Muscle of leg (tissue), 16 donors: ENCODE measurements at places on chromosomes 2 and 18. TPM values are rescaled to one million over a fixed set of nuclear protein-coding genes. Genes with fewer than 3 reads are reported as not detected.

- no peak for DNase-seq
These were observed 17.4 kb downstream of the TRPM8 start for GRCh38 chr2:233934524-233934923.

- no peak for DNase-seq
These were observed 303.7 kb downstream of the PTPRM start for GRCh38 chr18:7870855-7871254.

GRCh38 chr2:190529486-190530247 lies 4.9 kb downstream of the NEMP2 start:
- DNase-seq = no peak

DNA sequence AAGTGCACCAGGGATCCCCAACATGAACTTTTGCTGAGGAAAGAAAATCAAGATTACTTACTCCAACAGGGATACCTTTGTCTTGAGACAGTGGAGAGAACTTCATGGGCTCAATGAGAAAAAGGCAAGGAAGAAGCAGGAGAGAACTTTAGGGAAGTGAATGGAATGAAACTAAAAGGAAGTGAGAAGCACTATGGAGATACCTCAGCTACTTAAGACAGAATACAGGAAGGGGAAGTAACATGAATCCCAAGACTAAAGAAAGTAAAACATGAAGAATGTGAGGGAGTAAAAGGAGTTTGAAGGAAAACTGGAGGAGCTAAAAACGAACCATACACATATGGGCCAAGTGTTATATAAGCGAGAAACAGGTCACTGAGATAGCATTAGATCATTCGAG lies 32.4 kb upstream of the ACTR3 start:
- DNase-seq = peak; percentile 31

DNA sequence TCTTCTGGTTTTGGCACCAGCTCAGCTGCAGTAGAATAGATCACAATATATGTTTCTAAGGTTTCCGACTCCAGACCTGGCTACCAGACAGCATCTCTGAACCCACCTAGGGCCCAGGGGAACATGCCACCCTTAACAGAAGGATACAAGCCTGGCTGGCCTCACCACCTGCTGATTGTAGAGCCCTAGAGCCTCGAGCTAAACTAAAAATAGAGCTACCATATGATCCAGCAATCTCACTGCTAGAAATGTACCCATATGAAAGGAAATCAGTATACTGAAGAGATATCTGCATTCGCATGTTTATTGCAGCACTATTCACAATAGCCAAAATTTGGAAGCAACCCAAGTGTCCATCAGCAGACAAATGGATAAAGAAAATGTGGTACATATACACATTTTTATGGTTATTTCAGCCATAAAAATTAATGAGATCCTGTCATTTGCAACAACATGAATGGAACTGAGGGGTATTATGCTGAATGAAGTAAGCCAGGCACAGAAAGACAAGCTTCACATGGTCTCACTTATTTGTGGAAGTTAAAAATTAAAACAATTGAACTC lies 242.4 kb upstream of the SLC39A10 start:
- DNase-seq = no peak

GRCh38 chr18:23530195-23530594 lies 26.9 kb downstream of the RMC1 start:
- DNase-seq = no peak

GRCh38 chr2:204260901-204261300 lies 284.4 kb upstream of the PARD3B start:
- no peak for DNase-seq

- no peak for DNase-seq
These were observed 22.2 kb downstream of the GRHL1 start for GRCh38 chr2:9973690-9974089.

- peak; percentile 73 for DNase-seq
These were observed 351.3 kb upstream of the LRRTM4 start for GRCh38 chr2:77873506-77873905.

DNA sequence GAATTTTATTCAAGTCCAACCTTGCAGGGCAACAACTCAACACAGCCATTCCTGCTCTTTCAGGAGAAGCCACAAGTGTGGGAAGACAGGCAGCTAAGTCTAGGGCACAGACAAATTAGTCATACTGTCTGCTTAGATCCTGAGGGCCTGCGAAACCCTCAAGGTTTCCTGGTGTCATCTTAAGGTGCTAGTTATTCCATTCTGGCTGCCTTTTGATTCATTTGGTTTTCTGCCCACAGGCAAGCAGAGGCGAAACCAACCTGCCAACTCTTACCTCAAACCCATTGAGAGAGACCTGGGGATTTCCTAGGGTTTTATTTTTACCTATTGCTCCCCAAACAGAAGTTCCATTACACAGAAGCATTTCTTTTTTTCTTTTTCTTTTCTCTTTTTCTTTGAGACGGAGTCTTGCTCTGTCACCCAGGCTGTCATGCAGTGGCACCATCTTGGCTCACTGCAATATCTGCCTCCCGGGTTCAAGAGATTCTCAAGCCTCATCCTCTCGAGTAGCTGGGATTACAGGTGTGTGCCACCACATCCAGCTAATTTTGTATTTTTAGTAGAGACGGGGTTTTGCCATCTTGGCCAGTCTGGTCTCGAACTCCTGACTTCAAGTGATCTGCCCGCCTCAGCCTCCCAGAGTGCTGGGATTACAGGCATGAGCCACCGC lies 23.7 kb upstream of the SCYGR1 start:
- DNase-seq = no peak

DNA sequence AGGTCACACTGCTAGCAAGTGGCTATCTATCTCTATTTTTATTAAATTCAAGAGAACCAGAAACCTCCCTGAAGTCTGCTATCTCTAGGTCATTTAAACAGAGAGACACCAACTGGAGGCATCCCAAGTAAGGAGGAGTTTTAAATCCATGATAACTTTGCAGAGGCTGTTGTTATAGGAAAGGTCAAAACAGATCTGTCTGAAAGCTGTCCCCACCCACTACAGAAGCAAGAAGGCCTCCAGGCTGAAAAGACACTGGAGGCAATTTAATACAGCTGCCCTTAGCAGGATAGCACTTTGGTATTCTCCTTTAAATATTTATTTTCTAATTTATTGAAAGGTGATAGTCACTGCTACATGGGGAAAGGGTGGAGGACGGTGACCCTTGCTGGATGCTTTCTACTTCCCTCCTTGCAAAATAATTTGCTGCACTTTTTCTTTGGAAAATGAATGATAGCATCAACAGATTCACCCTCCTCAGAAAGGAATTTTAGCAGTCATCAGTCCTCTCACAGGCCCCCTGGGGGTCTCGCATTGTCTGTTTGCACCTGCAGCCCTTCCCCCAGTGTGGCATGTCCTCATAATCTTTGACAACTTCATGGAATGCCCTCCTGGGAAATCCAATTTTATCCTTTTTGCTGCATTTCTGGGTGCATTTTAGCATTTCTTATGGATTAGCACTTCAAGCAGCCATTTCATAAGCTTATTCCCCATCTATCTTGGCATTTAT lies 429.5 kb upstream of the TNP1 start:
- DNase-seq = peak; percentile 64

- DNase-seq = peak; percentile 54
These were observed 73.5 kb downstream of the ALK start for GRCh38 chr2:29847886-29848285.

The SERPINB4 gene
- not detected for polyA plus RNA-seq

The RAPH1 gene
- 23.0 TPM for polyA plus RNA-seq

The UGP2 gene
- polyA plus RNA-seq = 222 TPM

The TMEM185B gene
- 16.0 TPM for polyA plus RNA-seq

The GAL3ST2 gene
- 0.33 TPM for polyA plus RNA-seq

The LYG2 gene
- polyA plus RNA-seq = 0.30 TPM

The ASTL gene
- not detected for polyA plus RNA-seq

The DLX1 gene
- 0.29 TPM for polyA plus RNA-seq

The EEF1B2 gene
- polyA plus RNA-seq = 1,029 TPM
